CD4-positive, alpha-beta T cell treated with Interleukin-6 for 4 hours (primary cell): ENCODE measurements at places on chromosomes 3 and 15.

GRCh38 chr3:100988080-100988479 is 5.1 kb downstream of the ABI3BP start:
- no peak for DNase-seq

DNA sequence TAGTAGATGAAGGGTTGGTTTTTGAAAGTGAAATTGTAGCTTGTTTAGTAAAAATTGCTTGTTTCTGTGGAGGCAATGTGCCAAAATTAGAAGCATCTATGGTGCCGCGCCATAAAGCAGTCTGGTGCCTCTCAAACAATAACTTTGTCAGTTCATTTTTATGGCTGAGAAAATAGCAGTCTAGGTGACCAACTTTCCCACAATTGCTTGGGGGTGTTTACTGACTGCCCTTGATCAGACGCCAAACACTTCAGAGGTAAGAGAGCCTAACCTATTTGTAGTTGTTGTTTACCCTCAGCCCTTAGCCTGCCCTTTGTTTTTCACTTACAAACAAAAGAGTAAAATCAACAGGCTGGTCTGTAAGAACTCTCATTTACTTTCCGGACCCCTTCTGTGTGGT is 174.5 kb downstream of the FNDC3B start:
- no peak for DNase-seq

- DNase-seq, result no peak
Observed at GRCh38 chr3:45756055-45756454, 40.3 kb downstream of the SLC6A20 start.

- DNase-seq, result no peak
Observed at GRCh38 chr3:77933926-77934325, 894.0 kb downstream of the ROBO2 start.

DNA sequence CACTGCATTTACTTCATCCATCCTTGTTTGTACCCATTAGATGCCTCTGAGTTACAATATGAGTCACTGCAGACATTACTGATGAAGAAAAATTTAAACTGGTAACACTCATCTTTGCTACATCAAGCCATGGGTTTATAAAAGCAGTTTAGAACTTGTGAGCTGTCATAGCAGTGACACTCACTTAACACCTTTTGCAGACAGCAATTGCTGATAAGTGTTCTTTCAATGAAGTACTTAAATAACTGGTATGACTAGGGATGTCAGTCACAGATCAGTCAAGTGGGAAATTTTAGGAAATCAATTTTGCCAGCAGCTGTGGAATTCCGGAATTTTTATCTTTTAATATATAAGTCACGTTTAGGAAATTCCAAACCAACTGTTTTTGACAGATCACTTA is 643.0 kb downstream of the TBL1XR1 start:
- no peak for DNase-seq

- DNase-seq, result no peak
Observed at GRCh38 chr3:111762537-111762936, 96.5 kb upstream of the PHLDB2 start.

GRCh38 chr15:89680282-89680873 is 1.2 kb upstream of the PLIN1 start:
- DNase-seq, result no peak

DNA sequence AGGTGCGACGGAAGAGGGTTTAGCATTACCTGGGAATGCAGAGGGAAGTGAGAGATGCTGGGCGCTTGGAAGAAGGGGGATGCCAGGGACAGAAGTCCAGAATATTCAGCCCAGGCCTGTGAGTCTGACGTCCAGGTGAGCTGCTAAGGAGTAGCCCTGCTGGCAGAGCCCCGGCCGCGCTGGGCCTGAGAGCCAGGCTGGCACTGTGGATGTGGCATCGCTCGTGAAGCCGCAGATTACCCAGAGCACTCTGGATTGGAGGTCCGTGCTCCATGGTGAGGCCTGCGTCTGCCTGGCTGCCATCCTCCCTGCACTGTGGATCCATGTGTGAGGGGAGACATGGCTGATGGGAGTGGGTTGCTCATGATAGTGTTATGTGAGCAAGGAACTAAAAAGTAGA is 14.5 kb downstream of the MAN2A2 start:
- DNase-seq, result no peak

DNA sequence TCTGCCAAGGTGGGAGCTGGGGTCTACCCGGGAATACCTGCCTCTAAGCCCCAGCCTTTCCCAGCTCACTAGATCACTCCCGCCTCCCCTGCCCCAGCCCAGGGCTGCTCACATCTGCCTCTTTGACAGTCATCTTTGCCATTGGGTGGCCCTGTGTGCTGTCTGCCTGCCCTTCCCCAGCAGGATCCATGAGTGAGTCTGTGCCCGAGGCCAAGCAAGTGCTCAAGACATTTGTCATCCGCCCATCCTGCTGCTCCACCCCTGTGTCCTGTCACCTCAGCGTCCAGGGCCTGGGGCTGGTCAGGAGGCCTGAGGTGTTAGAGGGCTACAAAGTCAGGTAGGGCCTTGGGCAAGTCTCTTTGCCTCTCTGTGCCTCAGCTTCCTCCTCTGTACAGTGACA is 89.4 kb downstream of the LSM3 start:
- no peak for DNase-seq

- DNase-seq, result no peak
Observed at GRCh38 chr3:167394003-167394402, 13.9 kb upstream of the ZBBX start.

DNA sequence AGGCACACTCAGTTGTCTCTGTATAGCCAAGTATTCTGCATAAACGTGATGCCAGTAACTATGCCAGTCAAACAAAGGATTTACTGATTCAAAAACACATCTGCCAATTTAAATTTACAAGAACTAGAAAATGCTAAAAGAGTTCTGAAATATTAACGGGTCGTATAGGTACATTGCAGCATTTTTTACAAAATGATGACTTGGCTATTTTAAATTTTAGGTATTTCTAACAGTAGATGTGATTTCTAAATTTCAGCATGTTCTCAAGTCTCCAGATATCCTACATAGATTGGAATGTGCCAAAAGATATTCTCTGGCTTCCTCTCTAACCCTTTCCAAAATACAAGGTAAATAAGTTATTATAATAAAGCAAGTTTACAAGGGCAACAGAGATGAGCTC is 60.3 kb downstream of the MORC1 start:
- no peak for DNase-seq

GRCh38 chr3:115577000-115577399 is 46.3 kb upstream of the GAP43 start:
- DNase-seq, result no peak

DNA sequence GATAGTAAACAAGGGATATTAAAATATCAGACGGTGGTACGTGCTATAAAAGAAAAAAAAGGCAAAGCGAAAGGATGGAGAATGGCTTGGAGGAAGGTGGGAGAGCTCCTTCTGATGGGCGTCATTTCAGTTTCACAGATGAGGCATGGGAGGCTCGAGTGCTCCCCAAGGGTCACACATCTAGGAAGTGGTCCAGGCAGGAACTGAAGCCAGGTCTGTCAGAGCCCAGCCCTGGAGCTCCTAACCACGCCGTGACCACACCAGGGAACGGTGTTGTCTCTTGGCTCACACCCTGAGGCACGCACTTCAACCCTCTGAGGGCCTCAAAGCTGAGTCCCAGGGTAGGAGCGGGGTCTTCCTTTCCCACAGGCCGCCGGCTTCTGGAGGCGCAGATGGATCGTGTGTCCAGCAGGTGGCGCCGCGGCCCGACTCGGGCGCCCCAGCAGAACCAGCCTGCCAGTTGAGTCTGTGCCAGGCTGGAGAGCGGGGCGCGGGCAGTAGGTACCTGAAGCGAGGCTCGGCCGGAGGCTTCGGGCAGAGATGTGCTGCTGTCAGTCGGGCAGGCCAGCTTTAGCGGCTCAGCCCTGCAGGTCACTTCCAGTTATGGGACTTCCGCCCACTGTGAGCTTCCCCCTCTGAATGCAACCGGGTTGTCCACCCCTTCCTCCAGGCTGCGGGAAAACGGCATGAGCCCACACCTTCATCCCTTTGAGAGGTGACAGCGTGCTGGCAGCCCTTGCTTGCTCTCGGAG is 68.1 kb downstream of the SLC6A1 start:
- DNase-seq, result peak; percentile 29

GRCh38 chr3:124907957-124908356 is 20.8 kb upstream of the ITGB5 start:
- no peak for DNase-seq

DNA sequence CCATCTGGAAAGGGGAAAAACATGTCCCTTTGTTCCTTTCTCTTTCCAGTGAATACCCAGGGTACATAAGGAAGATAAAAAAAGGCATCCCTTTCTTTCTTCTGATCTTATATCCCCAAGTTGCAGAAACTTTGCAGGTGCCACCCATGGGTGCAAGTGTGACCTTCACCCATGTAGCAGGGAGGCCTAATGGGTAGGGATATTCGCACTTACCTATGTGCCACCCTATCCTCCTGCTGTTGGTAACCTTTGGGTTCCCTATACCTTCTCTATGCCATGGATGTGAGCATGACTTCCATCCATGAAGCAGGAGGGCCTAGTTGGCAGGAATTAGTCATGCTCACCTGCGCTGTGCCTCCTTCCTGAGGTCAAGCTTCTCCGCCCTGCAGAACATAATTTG is 59.2 kb upstream of the C15orf39 start:
- DNase-seq, result no peak

DNA sequence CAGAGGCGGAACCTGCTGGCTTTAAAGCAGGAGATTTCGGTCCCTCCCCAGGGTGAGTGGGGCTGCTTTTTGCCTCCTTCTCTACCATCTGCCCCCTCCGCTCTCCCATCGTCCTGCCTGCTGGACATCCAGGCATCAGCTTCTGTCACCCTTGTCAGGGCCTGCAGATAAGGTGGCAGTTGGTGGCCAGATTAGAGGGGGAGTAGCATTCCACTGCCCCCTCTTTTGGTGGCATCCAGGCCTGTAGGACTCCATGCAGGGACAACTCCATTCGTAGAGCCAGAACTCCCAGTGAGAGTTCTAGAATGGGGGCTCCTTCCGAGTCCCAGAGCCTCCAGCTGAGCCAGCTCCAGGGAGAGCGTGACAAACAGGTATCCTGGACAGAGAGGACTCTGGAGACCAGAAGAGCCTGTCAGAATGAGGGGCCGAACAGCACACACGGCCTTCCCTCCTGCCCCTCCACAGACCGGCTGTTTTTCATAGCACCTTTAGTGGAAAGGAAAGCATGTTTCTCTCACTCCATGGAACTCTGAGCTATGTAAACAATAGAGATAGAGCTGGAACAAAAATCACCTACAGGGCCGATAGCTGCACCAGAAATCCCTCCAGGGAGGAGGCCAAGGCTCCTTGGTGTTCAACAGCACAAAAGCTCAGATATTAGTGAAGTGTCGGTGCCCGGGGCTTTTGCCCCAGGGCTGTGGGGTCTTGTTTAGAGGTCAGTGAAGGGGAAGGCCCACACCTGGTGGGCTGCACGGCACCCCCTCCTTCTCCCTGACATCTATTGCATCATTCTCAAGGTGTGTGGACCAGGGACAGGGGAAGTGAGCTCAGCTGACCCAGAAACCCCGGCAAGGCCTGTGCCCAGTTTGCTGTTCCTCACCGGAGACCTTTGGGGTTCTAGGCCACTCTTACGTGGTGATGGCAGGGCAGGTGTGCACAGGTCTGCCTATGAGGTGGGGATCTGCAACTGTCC is 34.2 kb downstream of the MAGEF1 start:
- DNase-seq, result no peak

GRCh38 chr3:150225986-150226385 is 182.1 kb upstream of the TSC22D2 start:
- no peak for DNase-seq

- peak; percentile 56 for DNase-seq
Observed at GRCh38 chr3:195270079-195270816, 711 bp downstream of the XXYLT1 start.

GRCh38 chr3:194749631-194750490 is 64.2 kb downstream of the FAM43A start:
- DNase-seq, result no peak

DNA sequence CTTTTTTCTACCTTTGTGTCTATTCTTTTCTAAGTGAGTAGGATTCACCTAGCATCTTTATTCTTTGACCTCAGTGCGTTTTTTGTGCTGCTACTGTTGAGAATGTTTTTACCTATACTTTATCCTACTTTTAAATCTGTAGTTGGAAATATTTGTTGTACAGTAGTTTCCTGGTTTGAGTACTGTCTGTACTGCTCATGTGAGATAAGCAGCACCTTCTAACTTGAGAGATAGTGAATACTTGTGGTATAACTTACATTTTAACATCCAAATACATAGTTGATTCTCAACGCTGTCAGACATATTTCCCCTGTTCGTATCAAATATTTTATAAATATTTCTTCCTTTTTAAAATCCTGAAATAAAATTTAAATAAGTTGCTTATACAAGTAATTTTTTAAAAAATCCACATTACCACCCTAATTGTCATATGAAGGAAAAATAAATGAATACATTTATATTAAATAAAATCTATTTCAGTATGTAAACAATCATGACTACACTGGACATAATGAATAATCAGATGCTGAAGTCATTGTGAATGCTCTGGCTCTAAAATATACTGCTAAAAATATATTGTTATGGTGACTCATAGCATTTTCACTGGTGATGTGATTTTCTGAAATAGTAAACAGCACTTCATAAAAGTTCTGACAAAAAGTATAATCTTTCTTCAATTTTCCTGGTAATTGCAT is 17.4 kb downstream of the ATP11B start:
- no peak for DNase-seq

- DNase-seq, result no peak
Observed at GRCh38 chr3:119230745-119231144, 9.9 kb downstream of the B4GALT4 start.

- no peak for DNase-seq
Observed at GRCh38 chr15:69781411-69782125, 316.1 kb downstream of the TLE3 start.

GRCh38 chr3:197997936-197998335 is 37.9 kb downstream of the LMLN start:
- DNase-seq, result no peak

GRCh38 chr15:69082554-69082953 is 68.1 kb downstream of the NOX5 start:
- DNase-seq, result no peak

DNA sequence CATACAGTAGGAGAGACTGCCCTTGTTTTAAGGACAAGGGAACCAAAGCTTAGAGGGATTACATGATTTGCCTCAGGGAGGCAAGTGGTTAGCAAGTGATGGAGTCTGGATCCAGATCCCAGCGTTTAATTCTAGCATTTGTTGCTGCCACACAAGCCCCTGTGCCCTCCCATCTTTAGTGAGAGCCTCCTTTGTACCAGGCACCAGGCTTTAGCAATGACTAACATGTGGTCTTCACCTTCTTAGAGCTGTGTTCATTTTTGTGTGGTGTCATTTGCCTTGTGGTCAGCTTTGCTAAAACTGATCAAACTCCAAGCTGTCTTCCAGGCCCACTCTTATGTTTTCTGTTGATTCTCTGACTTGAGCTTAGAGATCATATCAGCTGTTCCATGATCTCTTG is 290.5 kb downstream of the RPLP1 start:
- DNase-seq, result no peak

- DNase-seq, result no peak
Observed at GRCh38 chr15:22903427-22903826, 65.0 kb downstream of the NIPA2 start.

- no peak for DNase-seq
Observed at GRCh38 chr15:31559786-31560185, 233.2 kb downstream of the KLF13 start.
